ENCODE measurements at places on chromosomes 4 and X.

GRCh38 chr4:15729910-15730533 is 27.2 kb downstream of the BST1 start:
- peak; percentile 20 for DNase-seq

- no peak for DNase-seq
Measured at GRCh38 chrX:53171356-53171755, 53.7 kb downstream of the KDM5C start.

DNA sequence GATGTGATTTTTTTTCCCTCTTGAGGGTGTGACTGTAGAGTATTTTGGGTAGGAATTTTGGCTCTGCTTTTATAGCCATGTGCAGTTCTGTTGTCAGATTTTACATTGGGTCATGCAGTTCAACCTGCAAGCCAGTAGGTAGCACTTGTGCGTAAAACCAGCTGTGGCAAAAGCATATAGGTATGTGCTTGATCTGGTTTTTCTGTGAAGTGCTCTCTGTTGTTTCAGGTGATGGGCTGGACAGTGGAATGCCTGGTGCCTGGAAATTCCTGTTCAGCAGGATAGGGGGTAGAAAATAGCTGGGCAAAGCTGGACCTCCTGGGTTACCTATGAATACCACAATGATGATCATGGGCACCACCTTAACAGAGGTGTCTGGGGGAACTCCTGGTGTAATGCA is 584.2 kb upstream of the PCDH10 start:
- no peak for DNase-seq

- no peak for DNase-seq
Measured at GRCh38 chr4:111957997-111958396, 187.3 kb upstream of the FAM241A start.

All from activated CD8-positive, alpha-beta memory T cell treated with anti-CD3 and anti-CD28 coated beads, Interleukin-2, amount 50 U/mL, for 4 hours (primary cell).